Amniotic stem cell (primary cell): ENCODE measurements at places on chromosomes 1 and 21.
A peak's percentile ranks its signal among the peaks of the same experiment; 100 is the strongest.

GRCh38 chr1:224774378-224774777, 155.1 kb upstream of the DNAH14 start:
- no peak for DNase-seq

GRCh38 chr1:40939320-40940059, 40.0 kb upstream of the CTPS1 start:
- DNase-seq = no peak

- DNase-seq = no peak
These were observed 20.0 kb downstream of the AHCYL1 start for GRCh38 chr1:110004583-110004982.

GRCh38 chr1:37143800-37144199, 109.5 kb upstream of the GRIK3 start:
- no peak for DNase-seq

DNA sequence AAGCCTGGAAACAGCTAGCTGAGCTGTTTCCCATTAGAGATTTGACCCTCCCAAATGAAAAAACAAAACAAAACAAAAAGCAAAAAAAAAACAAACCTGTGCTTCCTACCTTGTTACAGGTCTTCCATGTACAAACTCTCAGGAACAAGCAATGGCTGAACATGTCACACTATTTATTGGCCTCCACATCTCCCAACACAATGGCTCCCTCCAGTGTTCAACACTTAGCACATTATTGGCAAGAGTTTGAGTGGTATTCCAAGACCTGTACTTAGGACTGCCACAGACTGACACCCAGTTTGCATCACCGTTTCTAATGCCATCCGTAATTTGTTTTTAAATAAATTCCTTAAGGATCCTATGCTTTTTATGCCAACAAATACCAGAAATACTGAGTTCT, 195.0 kb upstream of the OLFM3 start:
- DNase-seq = no peak

GRCh38 chr1:178518894-178519293, 6.0 kb downstream of the TEX35 start:
- DNase-seq = no peak

DNA sequence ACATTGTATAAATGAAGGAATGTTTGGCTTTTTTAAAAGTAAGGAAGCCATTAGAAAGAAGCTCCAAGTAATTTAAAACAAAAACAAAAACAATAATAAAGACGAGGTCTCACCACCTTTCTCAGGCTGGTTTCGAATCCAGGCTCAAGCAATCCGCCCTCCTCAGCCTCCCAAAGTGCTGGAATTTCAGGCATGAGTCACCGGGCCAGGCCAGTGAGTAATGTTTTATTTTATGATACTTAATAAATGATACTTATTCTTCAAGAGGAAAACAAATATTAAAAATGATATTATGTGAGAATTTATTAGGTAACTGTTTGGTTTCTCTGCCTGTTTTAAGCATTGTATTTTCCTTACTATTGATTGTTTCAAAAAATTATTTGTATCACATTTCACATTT, 201.4 kb upstream of the BRINP3 start:
- no peak for DNase-seq

DNA sequence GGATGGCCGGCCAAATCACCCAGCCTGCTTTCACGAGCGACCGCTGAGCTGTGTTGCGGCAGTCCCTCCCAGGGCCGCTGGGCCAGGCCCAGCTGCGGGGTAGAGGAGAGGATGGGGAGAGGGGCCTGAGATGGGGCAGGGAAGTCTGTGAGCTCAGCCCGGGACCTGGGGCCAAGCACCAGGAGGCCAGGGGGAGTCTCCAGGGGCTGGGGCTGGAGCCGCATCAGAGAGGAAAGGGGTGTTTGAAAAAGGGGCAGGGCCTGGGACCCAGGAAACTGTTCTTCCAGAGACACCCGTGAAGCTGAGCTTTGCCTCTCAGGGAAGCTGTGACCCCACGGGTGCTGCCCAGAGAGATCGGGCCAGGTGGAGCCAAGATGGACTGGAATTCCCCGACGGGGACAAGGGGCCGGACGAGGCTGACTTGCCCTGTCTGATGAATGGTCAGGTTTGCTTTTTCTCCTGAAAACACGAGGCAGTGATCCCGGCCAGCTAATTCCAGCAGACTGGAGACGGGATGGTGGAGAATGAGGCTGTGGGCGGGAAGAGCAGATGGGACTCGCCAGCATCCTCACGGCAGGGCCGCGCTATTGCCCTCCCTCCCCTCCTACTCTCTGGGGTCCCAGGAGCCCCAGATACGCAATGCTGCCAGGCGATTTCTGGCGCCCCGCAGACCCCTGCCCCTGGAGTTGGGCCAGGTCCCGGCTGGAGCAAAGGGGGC, 40.3 kb upstream of the COL18A1 start:
- DNase-seq = no peak

GRCh38 chr1:202179828-202180750, 13.5 kb upstream of the LGR6 start:
- no peak for DNase-seq

GRCh38 chr1:154962156-154962749, 671 bp upstream of the PYGO2 start:
- DNase-seq = no peak

DNA sequence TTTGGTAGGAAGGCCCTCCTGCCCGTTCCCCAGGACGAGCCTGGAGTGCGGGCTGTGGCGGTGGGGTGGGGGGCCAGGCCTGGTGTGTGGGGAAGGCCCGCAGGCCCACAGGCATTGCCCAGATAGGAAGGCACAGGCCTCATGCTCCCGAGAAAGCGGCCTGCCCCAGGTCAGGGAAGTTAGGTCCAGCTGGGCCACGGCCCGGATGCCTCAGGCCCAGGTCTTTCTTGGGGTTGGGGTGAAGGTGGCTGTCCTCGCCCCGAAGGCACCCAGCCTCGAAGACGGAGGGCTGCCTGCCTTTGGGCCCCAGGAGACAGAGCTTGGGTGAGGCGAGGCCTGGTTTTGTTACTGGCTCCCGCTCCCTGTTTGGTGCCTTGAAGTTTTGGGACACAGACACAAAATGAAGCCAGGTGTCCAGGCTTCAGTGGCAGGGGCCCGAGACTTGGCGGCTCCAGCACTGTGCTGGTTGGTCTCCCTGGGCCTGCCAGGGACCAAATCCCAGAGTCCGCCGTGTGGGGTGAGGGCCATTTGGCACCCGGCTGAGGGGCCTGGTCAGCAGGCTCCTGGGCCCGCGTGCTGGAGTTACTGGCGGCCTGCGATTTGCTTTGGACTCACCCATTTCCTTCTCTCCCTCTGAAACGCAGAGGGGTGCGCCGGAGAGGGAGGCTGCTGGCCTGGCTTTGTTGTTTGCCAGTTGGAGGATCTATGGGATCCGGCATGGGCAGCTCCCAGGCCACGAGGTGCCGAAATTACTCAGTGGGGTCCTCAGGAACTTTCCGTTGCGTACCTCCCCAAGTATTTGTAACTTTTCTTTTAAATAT, 2.0 kb downstream of the SKI start:
- no peak for DNase-seq

DNA sequence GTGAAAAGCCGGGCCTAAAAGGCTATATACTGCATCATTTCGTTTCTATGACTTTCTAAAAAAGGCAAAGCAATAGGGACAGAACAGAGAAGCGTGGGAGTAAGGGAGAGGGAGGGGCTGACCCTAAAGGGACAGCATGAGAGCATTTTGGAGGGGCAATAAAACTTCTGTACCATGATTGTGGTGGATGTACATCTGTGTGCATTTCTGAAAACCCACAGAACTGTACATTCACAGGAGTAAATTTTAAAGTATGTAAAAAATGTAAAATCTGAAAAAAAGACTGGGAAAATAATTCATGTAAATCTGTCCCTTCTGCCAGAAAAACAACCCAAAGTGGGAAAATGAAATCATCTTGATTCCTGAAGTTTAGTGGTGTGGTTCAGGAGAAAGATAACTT, 235.4 kb downstream of the CENPF start:
- DNase-seq = peak; percentile 18

DNA sequence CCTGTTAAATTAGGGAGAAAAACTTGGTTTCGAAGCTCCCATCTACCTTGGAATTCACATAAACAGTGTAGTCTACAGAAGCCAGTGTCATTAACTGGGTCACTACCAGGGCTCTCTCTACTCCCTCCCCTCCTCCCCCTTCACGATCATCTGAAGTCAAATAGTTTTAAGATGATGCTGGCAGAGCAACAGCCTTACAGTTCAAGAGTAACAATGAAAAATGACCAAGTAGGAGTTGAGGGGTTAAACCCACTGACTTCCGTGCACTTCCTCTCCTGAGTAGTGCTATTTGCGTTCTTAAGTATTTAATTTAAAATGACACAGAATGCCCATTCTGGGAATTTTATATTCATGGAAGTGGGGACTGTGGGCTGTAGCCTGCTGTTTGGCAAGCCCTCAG, 236.9 kb downstream of the SIPA1L2 start:
- no peak for DNase-seq

- no peak for DNase-seq
These were observed 68.6 kb downstream of the KAZN start for GRCh38 chr1:14666962-14667650.

DNA sequence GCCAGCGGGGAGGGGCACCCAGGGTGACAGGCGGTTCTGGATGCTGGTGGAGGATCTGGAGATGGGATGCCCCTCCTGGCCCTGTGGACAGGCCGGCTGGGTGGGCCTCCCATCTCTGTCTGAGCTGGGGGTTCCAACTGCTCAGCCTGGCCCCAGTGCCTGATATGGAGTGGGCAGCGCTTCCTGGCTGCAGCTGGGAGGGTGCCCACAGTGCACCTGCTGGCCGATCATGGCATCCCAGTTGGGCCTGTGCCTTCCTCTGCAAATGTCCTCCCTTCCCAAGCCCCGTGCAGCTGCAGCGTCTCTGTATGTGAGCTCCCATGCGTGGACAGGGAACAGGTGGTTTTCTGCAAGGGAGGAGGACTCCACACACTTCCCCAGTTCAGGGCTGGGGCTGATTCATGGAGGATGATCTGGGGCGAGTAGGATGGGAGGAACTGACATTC, 2.1 kb downstream of the PFKL start:
- no peak for DNase-seq

- no peak for DNase-seq
These were observed 63.2 kb downstream of the IER5 start for GRCh38 chr1:181151378-181152326.
